CD4-positive, alpha-beta T cell treated with Interleukin-21 for 1 hour (primary cell): ENCODE measurements at places on chromosomes 1 and 21.

- no peak for DNase-seq
Observed at GRCh38 chr1:5738911-5739462, 253.2 kb downstream of the NPHP4 start.

DNA sequence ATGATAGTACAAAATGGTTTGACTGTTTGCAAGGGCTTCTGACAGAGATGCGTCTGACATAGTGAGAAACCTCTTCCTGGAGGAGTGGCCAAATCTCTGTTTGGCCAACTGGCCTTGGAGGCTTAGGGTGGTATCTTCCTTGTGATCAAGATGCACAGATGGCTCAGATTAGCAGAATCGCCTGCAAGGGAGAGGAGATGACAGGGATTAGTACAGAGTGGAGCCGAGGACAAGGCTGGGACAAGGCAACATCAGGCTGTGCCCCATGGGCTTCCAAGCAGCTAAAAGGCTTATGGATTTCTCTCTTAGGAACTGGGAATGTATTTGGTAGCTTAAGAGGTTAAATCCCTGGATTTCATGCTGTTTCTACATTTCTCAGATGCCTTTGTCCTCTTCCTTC is 379.1 kb downstream of the SIPA1L2 start:
- DNase-seq = no peak

- DNase-seq = peak; percentile 4
Observed at GRCh38 chr1:51341876-51342496, 11.6 kb upstream of the TTC39A start.

GRCh38 chr21:38993561-38993960 is 187.8 kb downstream of the ETS2 start:
- DNase-seq = no peak

DNA sequence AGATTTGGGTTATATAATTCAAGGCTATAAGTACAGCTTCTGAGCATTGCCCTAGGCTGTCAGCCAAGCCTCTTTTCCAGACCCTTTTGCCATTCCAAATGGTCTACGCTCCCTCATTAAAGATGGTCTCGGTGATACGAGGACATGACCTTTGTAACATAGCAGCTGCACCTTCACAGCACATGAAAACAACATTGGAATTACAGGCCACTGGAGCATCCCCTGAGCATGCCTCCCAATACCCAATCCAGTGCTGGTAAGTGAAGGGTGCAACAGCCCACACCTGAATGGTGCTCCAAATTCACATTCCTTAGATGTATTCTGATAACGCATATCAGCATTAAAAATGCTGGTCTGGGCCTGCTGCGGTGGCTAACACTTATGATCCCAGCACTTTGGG is 20.1 kb upstream of the PTPRF start:
- no peak for DNase-seq

DNA sequence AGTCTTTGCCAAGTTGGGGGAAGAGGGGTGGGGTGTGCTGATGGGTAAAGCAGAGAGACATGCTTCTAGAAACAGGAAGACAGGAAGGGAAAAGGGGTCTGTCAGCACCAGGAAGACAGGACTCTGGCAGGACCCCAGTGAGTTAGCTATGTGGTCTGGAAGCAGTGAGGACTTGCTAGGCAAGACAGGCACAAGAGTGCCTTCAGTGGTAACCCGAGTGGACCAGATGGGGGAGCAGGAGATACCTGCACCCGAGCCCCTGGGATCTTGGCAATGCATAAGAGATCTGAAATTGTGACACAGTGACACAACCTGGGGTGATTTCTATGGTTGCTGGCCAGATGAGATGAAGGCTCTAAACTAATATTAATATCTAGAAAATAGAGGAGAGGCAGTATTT is 7.0 kb downstream of the TLR5 start:
- DNase-seq = no peak

DNA sequence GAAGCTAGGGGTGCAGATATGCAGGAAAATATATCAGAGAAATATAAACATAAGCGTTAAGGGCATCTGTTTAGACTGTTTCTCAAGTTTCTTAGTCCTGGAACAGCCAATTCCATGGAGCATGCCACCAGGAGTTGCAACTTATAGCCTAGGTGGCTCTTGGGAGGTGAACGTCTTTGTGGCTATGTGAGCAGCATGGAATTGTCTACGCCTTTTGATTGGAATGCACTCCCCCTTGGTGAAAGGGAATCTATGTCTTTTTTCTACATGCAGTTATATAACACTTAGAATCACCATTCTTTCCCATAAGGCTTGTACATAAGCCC is 12.4 kb downstream of the RCSD1 start:
- no peak for DNase-seq

DNA sequence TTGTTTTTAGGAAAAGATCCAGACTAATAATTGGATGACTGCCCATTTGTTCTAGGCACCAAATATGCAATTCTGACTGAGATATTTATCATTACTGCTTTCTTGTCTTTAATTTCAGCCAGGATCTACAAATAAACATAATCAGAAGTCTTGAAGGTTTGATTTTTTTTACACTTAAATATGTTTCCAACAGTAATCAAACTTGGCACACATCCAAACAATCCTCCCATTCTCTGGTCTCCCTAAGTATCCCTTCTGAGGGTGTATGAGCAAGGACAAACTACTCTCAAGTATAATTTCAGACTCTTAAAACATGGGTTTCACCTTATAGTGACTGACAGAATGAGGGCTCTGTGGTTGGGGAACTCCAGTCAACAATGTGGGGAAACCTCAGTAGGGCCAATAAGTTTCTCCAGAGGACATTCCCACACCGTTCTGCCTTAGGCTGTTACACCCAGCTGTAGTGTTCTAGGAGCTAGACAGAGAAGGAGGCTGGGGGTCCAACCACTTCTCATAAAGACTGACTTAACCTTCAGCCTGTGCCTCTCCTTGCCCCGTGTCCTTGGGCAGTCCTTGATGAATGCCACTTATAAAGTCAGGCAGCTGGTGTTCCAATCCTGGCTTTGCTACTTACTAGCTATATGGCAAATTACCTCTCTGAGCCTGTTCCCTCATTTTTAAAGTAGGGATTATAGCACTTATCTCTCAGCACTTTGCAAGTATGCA is 1.5 kb upstream of the PALMD start:
- no peak for DNase-seq

DNA sequence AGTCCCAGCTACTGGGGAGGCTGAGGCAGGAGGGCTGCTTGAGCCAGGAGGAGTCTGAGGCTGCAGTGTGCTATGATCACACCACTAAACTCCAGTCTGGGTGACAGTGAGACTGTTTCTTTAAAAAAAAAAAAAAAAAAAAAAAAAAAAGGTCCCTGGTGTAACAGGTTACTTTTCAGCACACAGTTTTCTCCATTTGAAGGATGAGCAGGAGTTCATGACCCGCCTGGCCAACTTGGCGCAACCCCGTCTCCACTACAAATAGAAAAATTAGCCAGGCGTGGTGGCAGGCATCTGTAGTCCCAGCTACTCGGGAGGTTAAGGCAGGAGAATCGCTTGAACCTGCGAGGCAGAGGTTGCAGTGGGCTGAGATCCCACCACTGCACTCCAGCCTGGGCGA is 12.4 kb downstream of the HNRNPR start:
- no peak for DNase-seq

DNA sequence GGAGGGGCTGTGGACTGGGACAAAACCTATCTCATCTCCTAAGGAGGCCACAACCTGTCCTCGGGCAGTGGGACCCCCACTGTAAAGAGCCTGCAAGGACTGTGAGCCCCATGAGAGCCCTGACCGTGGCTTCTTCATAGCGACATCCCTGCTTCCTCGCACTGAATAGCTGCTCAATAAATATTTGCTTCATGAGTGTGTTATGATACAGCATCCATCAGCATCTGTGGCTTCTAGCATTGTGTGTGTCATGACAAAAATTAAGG is 40.5 kb upstream of the CSF3R start:
- no peak for DNase-seq

DNA sequence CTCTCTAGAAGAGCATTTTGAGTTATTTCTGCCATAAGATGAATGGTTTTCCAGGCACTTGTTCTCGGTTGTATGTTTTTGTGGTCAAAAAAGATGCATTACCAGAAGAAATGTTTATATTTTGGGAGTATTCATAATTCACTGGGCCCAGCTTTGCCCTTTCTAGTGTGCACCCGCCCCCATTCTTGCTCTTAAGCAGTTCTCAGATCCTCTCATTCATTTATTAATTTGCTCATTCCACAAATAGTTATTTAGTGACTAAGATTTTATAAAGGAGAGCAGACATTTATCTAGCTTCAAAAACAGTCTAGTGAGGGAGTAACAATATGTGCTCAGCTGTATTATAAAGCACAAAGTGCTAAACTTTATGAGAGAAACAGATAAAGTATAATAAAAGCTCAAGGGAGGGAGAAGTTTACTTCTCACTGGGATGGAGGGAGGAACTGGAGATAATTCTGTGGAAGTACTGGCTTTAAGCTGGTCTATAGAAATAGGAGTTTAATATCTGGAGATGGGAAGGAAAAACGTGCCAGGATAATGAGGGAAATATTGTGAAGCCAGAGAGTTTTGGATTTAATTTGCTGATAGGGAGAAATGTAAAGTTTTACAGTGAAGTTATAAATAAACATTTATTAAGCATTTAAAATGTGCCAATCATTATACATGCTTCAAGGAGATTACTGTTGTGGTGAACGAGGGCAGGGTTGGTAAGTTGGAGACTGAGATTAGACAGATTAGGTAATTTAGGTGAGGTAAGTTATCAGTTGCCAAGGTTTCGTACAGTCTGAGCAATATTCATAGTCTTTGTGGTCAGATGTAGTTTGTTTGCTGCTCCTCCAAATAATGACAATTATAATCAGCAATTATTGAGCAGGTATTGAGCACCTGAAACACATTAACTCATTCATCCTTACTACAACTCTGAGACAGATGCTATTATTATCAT is 9.1 kb upstream of the MACF1 start:
- peak; percentile 74 for DNase-seq

- DNase-seq = no peak
Observed at GRCh38 chr1:167659450-167659849, 29.4 kb downstream of the RCSD1 start.

GRCh38 chr1:71857862-71858261 is 424.5 kb downstream of the NEGR1 start:
- DNase-seq = no peak

- DNase-seq = no peak
Observed at GRCh38 chr1:50847303-50847702, 112.8 kb downstream of the FAF1 start.

DNA sequence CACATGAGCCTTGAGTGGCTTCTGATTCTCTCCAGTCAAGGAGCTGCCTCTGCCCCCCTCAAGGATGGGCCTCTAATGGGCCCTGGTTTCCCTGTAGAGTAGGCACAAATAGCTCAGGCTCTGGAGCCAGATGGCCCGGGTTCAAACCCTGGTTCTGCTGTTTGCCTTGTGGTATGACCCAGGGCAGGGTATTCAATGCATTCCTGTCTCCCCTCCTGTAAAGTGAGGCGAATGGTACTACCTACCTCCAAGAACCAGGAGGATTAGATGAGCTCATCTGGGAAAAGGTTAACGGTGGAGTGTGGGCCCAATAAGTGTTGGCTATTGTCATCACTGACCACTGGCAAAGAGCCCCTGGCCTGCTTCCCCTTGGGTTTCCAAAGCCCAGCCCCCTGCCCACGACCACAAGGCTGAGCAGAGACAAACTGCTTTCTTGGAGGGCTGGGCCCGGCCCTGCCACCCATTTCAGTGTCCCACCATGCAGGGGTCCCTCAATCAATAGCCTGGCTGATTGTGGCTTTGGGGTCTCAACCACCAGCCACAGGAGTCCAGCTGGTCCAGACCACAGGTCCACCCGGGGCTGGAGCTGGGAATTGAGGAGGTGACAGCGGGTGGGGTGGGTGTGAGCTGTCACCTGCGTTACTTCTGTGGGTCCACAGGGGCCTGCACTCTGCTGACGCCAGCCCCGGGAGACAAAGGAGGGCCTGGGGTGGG is 115.6 kb upstream of the RUNX3 start:
- no peak for DNase-seq

GRCh38 chr1:56527548-56528302 is 51.6 kb downstream of the PLPP3 start:
- no peak for DNase-seq

DNA sequence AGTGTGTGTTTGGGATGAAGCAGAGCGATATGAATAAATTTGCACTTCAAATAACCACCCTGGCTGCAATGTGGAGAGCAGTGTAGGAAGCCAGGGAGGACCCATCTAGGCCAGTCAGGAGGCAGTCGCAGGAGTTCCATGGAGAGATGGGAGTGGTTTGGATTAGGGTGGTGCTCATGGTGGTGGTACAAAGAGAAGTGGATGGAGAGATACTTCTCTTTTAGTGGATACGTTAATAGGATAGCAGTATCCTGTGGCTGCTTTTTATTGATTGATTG is 58.2 kb downstream of the MAN1C1 start:
- DNase-seq = no peak

DNA sequence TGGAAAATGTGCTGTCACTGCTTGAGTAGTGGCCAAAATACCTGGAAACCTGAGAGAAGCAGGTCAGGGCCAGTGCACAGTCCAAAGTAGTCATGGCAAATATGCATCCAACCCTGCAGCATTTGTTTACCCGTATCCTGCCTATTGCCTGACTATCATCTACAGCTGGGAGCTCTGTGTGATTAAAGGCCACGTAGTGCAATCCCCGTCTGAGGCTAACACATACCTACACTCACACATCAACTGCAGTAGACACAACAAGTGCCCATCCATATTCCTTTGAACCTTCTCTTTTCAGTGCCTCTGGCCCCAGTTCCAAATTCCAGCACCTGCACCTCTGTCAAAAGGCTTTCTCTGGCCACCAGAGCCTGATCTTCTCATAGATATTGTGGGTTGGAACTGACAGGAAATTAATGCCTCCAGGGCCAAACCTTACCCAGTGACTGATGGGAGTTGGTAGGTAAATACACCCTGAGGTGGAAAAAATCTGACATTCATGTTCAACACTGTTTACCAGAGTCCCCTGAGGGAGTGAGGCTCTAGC is 383.0 kb downstream of the SETD4 start:
- no peak for DNase-seq

DNA sequence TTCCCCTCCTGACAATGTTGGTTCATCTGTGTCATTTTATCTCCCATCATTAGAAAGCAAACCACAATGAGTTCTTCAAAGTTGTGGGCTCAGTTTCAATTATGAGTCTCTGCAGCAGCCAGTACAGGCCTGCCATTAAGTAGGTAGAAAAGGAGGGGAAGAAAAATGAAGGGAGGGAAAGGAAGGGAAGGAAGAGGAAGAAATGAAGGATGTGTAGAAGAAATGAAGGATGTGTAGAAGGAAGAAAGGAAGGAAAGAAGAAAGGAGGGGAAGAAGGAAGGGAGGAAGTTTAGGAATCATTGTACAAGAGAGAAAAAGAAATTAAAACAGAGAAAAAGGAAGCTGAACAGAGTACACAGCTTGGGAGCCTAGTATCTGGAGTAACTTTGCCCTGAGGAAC is 498.3 kb upstream of the DAB1 start:
- DNase-seq = no peak
